ENCODE measurements at places on chromosomes 4 and X.

GRCh38 chrX:39000802-39001201 is 199.5 kb downstream of the MID1IP1 start:
- DNase-seq: no peak

DNA sequence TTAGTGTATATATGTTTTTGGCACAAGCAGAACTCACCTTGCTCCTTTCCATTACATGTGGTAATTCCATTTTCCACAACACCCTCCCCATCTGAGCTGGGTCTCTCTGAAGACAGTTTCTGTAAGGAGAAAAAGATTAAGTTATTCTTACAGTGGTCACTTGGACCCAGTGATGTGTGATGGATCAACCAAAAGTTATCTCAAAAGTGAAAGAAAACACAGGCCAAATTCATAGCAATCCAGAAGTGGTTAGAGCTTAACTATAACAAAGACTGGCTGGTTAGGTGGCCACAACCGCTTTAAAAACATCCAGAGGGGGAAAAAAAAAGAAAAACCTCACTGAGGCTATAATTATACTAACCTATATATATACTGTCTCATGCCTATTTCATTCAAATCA is 123.7 kb downstream of the AFAP1 start:
- no peak for DNase-seq

- no peak for DNase-seq
These were observed 41.2 kb downstream of the APLN start for GRCh38 chrX:129613596-129613995.

- no peak for DNase-seq
These were observed 34.7 kb upstream of the CYP2U1 start for GRCh38 chr4:107896646-107897045.

GRCh38 chr4:61374447-61374891 is 174.3 kb downstream of the ADGRL3 start:
- no peak for DNase-seq

DNA sequence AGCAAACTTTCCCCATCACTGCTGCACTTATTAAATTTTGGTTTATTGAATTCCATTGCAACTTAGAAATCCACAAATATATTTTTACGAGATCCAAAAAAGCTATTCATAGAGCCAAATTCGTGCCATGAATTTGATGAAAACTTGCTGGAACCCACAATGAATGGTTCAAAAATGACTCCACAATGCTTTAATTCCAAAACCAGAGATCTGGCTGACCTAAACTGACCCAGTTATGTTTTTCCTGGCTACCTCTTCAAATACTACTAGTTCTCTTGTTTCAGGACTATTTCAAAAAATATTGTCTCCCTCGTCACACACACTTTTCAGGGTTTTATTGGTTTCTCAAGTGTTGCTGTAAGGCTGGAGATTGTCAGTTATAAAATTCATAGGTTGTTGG is 474.8 kb downstream of the PDGFC start:
- no peak for DNase-seq

DNA sequence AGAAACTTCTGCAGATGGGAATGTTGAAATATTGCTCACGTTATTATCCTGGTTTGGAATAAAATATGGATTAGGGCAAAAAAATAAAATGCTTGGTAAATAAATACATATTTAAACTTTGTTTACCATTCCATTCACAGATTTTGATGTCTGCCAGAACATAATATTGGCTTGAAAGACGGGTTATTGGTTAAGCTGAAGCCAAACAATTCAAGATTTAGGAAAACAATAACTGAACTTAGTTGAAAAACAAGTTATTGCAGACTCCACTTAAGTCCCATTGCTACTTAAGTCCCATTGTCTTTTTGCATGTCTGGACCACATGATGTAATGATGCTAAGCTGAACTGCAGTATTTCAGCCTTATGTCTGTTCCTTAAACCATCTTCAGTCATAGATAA is 722.5 kb downstream of the FAT4 start:
- no peak for DNase-seq

Data from bone marrow (tissue), 2 donors.